ENCODE measurements at places on chromosomes 5 and 9. TPM values are rescaled to one million over a fixed set of nuclear protein-coding genes. Genes with fewer than 3 reads are reported as not detected.

DNA sequence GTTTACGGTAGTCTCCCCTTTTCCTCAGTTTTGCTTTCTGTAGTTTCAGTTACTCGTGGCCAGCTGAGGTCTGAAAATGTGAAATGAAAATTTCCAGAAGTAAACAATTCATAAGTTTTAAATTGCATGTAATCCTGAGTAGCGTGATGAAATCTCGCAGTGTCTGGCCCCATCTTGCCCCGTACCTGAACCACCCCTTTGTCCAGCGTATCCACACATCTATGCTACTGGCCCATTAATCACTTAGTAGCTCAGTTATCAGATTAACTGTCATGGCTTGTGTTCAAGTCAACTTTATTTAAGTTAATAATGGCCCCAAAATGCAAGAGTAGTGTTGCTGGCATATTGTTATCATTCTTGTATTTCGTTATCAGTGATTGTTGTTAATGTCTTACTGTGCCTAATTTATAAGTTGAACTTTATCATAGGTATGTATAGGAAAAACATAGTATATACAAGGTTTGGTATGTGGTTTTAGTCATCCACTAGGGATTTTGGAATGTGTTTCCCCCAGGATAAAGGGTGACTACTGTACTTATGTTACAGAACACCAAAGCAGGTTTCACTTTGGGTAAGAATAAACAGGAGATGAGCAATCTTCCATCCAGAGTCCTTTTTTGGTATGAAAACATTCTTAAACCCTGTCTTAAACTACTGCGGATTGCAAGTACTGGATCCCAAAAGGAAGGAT is 118.4 kb upstream of the KCNN2 start:
- DNase-seq: no peak

The PALM2AKAP2 gene
- total RNA-seq: 31.5 TPM

GRCh38 chr5:85602843-85603242 is 1014.9 kb upstream of the COX7C start:
- no peak for DNase-seq

DNA sequence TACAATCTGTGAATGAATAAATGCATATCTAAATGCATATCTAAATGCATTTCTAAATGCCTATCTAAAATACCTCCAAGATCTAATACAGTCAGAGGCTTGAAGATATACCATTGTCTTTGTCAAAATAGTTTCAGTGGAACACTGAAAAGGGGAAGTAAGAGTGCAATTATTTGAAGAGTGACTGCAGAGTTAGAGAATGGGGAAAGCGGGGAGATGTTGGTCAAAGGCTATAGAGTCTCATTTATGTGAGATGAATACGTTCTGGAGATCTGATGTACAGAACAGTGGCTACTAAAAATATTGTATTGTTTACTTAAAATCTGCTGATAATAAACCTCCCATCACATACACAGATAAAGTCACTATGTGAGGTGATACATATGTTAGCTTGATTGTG is 1126.2 kb upstream of the CDH9 start:
- DNase-seq: no peak

The SHROOM1 gene
- total RNA-seq: 88.8 TPM

DNA sequence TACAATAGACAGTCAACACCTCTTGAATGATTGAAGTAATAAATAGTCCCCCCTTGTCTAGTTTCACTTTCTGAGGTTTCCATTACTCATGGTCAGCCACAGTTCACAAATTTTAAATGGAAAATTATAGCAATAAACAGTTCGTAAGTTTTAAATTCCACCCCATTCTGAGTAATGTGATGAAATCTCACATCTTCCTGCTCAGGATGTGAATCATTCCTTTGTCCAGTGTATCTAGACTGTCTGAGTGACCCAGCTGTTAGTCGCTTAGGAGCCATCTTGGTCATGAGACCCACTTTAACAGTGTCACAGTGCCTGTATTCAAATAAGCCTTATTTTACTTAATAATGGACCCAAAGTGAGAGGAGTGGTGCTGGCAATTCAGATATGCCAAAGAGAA is 311.6 kb upstream of the PRR16 start:
- DNase-seq: no peak
